ENCODE measurements at places on chromosomes 16 and 17.

GRCh38 chr17:53499277-53499676 lies 323.4 kb upstream of the KIF2B start:
- no peak for DNase-seq

- DNase-seq, result no peak
Measured at GRCh38 chr17:339193-340061, 13.2 kb downstream of the RPH3AL start.

DNA sequence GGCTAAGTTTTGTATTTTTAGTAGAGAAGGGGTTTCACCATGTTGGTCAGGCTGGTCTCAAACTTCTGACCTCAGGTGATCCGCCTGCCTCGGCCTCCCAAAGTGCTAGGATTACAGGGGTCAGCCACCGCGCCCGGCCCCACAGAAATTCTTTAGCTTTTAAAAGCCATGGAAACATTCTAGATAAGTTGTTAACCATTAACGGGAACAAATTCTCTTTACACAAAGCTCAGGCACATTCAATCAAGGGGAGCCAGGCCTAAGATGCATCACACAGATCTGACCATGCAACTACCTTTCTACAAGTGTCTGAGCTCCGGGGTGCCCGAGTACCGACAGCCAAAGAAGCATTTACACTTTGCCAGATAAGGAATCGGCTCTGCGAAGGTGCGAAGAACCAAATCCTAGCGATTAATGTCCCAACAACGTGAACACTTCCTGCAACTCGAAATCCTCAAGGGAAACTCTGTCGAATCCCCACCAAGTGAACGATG lies 1.0 kb downstream of the EMC8 start:
- no peak for DNase-seq

DNA sequence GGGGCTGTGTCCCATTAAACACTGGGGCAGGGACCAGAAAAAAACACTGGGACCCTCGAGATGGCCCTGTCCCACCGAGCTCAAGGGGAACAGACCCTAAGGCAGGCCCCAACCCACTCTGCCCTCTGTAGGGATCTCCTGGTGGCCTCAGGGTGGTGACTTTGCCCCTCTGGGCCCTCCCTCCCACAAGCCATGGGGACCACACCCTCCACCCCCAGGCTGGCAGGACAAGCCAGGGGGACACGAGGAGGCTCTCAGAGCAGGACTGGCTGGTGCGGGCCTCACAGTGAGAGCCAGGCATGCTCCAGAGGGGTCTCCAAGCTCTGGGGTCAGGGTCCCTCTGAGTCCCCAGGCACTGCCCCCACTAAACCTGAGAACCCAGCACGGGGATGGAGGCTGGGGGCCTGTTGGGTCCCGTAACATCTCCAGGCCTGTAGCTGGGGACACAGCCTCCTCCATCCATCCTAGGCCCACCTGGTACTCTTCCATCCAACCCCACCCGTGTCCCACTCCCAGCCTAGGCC lies 14.5 kb upstream of the SRRM2 start:
- DNase-seq, result no peak

DNA sequence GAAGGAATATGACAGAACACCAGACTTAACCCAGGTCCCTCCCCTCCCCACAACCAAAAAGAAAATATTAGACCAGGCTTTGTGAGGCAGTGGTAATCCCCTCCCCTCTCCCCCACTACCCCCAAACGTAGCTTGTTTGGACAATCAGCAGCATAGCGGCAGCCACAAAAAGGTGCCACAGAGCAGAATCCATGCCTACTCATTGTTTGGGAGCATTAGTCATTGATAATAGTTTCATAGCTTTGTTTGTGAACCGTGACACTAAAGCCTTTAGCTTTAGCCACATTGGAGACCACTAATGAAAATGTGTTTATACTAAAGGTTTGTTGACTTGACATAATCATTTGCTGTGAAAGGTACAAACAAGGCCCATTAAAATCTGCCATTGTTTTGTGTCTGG lies 65.1 kb downstream of the NUP93 start:
- DNase-seq, result no peak

DNA sequence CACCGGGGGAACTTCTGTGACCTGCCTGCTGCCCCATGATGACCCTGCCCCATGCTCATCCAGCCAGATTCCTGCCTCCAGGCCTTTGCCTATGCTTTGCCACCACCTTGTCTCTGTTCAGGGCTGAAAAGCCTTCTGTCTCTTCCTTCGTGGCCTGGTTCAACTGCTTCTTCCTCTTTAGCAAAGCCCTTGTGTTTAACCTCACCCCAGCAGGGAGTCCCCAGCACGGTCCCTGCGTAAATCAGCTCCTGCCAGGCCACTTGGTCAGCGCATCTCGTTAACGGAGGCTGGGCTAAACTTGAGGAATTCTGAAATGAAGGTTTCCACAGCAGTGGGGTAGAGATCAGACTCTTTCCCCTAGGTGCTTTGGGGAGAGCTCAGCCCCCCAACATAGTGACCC lies 16.1 kb upstream of the KCNJ12 start:
- no peak for DNase-seq

DNA sequence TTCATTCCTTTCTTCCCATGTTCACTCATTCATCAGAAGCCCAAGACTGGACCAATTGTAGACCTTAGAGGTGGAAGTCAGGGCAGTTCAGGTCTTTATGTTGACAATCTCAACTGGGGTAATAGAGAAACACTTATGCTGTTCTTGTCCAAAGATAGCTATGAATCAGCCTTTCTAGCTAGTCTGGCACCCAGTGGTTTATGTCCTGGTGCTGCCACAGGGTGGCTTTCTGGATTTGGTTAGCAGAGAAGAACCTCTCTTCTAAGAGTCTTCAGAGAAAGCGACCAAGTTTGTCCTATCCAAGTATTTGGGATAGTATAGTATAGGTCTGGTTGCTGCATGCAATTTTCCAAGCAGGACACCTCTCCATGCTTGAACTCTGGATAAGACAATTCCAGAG lies 83.3 kb downstream of the NOG start:
- DNase-seq, result no peak

DNA sequence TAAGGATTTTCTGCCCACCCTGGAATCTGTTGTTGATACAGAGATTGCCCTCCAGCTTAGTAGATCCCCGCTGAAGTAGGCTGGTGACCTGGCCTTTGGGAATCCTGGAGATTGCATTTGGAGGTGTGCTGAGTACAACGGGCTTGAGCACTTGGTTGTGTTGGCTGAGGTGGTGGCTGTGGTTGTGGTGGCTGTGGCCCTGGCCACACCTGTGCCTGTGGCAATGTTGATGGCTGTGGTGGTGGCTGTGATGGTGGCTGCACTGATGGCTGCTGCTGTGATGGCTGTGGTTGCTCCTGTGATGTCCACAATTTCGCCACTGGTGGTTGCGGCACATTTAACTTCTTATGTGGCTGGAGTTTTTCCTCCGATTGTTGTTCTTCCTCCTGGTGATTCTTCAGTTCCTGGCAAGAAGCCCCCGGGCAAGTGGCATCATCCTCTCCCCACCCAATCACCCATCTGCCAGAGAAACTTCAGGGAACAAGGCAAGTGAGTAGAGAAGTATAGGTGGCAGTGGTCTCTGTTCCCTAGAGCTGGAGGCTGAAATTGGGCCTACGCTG lies 4.2 kb downstream of the CCDC200 start:
- DNase-seq, result no peak

GRCh38 chr16:67841816-67842508 lies at the start of gene THAP11:
Gene THAP11, plus strand, starts transcription at chr16:67842320. Its CDS starts 235 bp downstream, at chr16:67842555.
- peak; percentile 98 for DNase-seq

- no peak for DNase-seq
Measured at GRCh38 chr17:65515959-65516948, 45.2 kb downstream of the AXIN2 start.

GRCh38 chr17:81644496-81644895 lies 7.5 kb downstream of the TSPAN10 start:
- no peak for DNase-seq

DNA sequence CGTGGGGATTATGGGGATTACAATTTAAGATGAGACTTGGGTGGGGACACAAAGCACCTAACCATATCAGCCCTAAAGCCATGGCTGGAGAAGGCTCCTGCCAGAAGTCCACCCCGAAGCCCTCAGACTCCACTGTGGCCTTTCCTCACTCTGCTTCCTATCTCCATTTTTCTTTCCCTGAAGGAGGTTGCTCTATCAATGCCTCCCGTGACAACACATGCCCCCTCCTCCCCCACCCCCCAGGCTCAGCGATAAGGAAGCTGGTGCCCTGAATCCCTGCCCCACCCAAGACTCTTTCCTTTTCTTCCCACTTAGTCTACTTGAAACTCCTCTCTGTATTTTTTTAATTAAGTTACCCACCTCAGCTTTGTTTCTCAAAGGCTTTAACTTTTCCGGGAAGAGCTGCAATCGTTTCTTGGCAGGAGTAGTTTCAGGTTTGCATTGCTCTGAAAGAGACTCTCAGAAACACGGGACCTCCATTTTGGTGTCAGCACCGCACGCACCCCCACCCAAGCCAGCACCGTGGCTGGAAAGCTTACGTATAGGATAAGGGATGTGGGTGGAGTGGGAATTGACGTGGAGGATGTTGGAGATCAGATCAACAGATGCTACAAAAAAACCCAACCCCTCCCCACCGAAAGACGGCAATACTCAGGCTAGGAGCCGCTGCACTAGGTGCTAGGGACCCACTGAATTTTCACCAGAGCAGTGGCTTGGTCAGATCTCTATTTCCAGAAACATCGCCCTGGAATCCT lies 15.2 kb upstream of the CA4 start:
- DNase-seq, result peak; percentile 1

GRCh38 chr16:79664407-79664806 lies 63.9 kb upstream of the MAF start:
- DNase-seq, result no peak

DNA sequence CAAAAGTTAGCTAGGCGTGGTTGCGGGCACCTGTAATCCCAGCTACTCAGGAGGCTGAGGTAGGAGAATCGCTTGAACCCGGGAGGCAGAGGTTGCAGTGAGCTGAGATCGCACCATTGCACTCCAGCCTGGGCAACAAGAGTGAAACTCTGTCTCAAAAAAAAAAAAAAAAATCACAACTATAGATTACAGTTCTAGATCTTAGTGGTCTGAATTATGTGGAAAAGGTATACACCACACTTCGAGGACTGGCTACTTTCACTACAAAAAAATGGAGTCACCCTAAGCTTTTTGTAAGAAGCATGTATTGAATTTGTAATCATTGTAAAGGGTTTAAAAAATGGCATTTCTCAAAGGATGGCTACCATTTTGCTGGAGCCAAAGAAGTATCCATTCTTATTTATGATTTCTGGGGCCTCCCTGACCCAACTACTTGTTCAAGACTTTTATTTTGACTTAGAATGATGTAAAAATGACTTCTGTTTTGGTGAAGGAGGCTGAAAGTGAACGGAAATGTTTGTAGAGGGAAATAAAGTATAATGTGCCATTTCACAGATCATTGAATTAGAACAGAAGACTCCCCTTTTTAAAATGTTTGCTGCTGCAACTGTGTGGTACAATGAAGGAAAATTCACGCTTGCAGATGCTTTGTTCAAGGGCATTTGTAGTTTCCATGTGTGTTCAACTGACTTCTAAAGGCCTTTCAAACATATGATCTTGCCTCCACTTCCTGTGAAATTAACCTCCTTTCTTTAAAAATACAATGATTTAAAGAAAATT lies 37.1 kb upstream of the NOL11 start:
- DNase-seq, result no peak

DNA sequence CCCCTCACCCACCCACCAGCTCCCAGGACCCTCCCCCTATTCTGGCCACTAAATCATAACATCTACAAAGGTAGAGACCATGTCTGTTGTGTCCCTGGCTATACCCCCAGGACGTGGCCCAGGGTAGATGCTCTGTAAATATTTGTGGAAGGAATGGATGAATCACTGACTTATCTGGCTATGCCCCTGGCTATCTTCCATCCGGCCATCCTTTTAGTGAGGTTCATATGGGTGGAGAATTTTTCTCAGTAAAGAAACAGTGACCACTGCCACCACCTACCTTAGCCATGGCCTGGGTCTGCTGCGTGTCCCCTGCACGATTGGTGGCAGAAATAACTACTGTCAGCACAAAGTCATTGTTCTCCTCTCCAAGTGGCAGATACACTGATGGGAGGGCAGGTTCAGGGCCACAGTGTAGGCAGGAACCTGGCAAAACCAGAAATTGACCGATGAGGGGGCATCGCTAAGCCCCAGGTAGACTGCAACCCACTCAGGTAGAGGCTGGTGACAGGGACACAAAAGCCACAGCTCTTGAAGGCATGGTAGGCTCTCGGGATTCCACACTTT lies 63.1 kb upstream of the BCO1 start:
- no peak for DNase-seq

- DNase-seq, result no peak
Measured at GRCh38 chr16:70634861-70635260, 11.5 kb upstream of the IL34 start.

- DNase-seq, result no peak
Measured at GRCh38 chr16:81581107-81581506, 136.5 kb downstream of the CMIP start.

DNA sequence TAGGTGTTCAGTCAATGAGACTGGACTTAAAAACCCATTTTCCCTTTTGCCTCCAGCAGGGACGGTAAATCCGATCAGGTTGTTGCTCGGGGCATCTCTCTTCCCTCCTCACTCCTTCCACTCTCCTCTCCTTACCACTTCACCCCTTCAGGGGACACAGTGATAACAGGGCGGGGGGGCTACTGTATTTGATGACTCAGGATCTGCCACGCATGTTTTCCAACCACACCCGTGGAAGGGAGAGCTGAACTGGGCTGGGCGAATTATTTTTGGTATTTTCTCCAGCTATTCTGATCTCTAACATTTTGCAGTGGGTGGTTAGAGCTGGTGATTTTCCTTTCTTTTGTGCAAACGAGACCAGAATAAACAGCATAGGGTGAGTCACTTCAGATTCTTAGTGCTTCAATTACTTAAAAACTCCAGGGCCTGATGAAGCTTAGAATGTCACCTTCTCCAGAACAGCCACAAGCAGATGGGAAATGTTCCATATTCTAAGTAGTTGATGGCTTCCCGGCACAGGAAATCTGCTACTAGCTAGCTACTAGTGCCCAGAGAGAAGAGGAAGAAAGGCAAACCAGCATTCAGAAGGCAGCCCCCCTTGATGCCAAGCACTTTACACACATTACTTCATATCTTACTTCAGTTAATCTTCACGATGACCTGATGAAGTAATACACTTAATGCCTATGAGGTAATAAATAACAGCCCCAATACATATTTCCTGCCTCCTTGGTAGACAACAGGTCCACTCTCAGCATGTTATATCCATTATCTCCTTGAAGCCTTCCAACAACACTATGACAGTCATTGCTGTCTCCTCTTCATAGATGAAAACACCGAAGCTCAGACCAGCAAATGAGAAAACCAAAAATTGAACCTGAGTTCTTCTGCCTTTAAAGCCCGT lies 74.1 kb downstream of the ASIC2 start:
- DNase-seq, result no peak

- no peak for DNase-seq
Measured at GRCh38 chr16:12178251-12178990, 201.9 kb downstream of the SNX29 start.

GRCh38 chr17:58059141-58059540 lies 24.1 kb upstream of the DYNLL2 start:
- DNase-seq, result no peak

All from endothelial cell (in vitro differentiated cells).